ENCODE measurements at places on chromosomes 1 and 21.

GRCh38 chr1:181398544-181398943 is 84.8 kb upstream of the CACNA1E start:
- no peak for DNase-seq

DNA sequence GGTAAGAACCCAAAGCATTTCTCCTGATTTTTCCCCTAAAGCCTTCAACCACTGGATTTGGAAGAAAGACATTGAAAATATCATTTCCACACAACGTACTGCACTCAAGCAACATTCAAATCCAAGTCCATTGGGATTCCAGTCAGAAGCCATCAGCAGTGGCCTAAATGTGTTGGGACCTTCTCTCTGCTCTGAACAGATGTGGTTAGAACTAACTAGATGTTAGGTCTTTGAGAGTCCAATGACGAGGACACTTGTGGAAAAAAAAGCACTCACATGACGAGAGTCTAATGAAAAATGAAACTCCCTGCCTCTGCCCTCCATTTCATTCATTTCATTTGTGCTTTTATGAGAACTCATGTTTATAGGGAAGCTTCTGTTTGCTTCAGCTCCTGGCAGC is 382.3 kb downstream of the SIPA1L2 start:
- no peak for DNase-seq

GRCh38 chr1:197093226-197093885 is 26.3 kb upstream of the F13B start:
- DNase-seq, result no peak

DNA sequence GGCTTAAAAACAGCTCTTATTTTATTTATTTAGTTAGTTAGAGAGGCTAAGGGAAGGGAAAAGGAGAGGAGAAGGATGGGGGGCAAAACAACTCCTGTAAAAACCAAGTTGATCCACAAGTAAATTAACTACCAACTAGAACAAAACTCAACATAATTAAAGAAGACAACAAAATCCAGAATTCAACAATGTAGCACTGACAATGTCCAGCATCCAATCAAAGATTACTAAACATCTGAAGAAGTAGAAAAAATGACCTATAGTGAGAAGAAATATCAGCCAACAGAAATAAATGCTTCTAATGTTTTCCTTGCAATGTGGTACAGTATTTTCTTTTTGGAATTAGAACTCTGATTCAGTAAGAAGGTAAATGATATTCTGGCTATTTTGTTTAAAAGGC is 160.1 kb downstream of the CDC7 start:
- DNase-seq, result no peak

GRCh38 chr1:35591211-35591610 is 18.1 kb downstream of the TFAP2E start:
- DNase-seq, result no peak

GRCh38 chr1:61323681-61324328 is 241.4 kb downstream of the NFIA start:
- no peak for DNase-seq

DNA sequence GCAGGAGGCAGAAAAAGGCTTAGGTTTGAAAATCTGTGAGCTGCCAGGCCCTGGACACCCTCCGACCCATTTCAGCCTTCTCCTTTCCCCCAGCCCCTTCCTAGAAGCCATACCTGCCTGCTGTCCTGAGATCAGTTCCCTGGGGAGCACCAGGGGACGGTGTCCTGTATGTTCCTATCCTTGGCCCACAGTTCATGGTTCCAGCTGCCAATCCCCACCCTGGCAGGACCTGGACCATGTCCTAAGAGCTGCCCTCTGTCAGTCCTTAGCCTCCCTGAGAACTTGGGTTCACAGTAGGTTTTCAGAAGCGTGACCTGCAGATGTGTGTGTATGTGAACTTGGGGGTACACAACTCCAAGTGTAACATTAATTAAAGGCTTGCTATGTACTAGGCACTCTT is 3.8 kb downstream of the TCEA3 start:
- DNase-seq, result no peak

GRCh38 chr1:20483833-20484518 is 2.0 kb downstream of the CAMK2N1 start:
- no peak for DNase-seq

Data from activated CD4-positive, CD25-positive, alpha-beta regulatory T cell treated with anti-CD3 and anti-CD28 coated beads, Interleukin-2, amount 50 U/mL, for 72 hours (primary cell).